CD4-positive, alpha-beta T cell treated with Interleukin-15 for 1 hour (primary cell): ENCODE measurements at places on chromosomes 5 and 9.

DNA sequence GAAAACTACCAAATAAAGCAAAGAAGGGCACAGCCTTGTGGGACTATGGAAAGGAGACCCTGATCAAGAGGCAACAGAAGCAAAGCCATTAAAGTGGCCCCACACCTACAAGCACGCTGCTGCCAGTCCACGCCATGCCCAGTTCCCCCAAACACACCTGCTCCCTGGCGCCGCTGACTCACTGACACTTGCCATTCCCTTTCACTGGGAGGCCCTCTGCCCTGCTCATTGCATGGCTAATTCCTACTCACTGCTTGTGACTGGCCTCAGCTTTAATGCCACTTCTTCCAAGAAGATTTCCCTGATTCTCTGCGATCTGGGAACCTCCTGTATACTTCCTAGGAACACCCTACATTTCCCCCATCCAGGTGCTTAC, 71.2 kb upstream of the TAF1L start:
- DNase-seq, result no peak

DNA sequence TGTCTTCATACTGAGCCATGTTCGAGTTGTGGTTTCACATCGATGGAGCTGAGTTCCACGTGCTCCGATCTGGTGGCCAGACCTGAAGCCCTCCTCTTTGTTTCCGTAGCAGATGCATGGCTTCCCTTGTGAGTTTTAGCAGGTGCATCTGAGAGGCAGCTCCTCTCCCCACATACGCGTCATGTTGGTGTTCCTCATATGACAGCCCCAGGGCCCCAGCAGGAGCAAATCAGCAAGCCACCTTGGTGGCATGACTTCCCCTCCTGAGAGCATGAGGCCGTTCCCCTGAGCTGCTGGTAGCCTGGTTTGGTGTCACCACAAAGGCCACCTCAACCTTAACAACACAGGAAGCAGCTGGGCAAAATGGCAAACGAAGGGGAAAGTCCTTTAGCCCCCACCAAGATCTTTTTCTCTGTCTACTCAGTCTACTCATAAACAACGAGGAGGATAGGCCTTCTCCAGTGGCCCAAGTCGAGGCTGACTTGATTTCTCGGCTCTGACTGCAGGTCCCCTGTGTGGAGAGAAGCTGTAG, 5.9 kb downstream of the CYFIP2 start:
- DNase-seq, result peak; percentile 97

DNA sequence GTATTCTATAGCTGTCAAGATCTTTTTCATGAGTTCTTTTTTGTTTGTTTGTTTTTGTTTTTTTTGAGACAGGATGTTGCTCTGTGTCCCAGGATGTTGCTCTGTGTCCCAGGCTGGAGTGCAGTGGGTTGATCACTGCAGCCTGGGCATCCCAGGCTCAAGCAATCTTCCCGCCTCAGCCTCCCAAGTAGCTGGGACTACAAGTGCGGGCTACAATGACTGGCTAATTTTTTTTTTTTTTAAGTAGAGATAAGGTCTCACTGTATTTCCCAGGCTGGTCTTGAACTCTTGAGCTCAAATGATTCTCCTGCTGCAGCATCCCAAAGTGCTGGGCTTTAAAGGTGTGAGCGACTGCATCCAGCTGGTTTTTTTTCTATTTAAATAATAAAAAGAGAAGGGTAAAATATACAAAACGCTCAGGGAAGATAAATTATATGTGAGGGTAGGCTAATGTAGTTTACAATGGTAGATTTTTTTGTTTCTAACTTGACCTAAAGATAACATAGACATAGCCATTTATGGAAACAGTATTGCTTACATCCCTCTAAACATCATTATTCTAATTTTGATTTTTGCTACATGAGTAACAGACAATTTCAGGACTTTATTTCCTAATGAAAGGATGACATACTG, 21.9 kb downstream of the ERBIN start:
- no peak for DNase-seq

DNA sequence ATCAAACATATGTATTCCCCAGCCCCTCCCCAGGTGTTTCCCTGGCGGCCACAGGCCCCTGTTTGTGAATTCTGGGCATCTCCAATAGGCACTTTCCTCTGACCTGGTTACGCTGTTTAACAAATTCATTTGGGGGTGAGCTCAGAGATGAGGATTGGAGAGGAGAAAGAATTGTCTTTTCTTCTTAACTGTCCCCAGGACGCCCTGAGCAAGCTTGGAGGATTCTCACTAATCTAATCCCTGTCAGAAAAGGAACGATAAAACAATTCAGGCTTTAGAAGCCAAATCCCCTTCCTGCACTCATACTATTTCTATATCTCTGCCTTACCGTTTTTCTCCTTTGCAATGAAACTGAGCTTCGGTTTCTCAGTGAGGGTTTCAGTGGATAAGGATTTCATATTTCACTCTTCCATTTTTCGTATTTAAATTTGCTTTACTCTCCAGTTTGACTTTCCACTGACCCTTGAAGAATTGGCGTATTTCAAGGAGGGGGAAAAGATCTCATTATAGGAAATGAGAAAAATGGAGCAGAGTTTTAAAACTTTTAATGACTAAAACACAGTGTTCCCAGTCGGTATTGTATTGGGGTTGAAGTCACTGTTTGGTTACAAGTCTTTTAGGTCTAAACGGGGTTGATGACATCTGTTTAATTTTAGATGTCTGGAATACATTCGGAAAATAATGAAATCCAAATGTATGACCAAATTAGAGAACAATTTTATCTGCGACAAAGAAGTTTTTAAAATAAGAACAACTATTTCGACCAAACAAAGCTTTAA, 180.1 kb downstream of the MACROH2A1 start:
- DNase-seq, result no peak

GRCh38 chr9:14538526-14538925, 154.7 kb downstream of the ZDHHC21 start:
- DNase-seq, result no peak

- DNase-seq, result no peak
These were observed 20.5 kb downstream of the EQTN start for GRCh38 chr9:27276193-27277030.

GRCh38 chr9:127785933-127786772, at the start of gene CDK9:
CDK9 (plus strand) TSS chr9:127786034; CDS start chr9:127786149, 115 bp downstream.
- DNase-seq, result peak; percentile 92

GRCh38 chr5:97224112-97224750, 41.2 kb upstream of the RIOK2 start:
- DNase-seq, result no peak

- DNase-seq, result no peak
These were observed 97.2 kb downstream of the TLE4 start for GRCh38 chr9:79668956-79669355.

DNA sequence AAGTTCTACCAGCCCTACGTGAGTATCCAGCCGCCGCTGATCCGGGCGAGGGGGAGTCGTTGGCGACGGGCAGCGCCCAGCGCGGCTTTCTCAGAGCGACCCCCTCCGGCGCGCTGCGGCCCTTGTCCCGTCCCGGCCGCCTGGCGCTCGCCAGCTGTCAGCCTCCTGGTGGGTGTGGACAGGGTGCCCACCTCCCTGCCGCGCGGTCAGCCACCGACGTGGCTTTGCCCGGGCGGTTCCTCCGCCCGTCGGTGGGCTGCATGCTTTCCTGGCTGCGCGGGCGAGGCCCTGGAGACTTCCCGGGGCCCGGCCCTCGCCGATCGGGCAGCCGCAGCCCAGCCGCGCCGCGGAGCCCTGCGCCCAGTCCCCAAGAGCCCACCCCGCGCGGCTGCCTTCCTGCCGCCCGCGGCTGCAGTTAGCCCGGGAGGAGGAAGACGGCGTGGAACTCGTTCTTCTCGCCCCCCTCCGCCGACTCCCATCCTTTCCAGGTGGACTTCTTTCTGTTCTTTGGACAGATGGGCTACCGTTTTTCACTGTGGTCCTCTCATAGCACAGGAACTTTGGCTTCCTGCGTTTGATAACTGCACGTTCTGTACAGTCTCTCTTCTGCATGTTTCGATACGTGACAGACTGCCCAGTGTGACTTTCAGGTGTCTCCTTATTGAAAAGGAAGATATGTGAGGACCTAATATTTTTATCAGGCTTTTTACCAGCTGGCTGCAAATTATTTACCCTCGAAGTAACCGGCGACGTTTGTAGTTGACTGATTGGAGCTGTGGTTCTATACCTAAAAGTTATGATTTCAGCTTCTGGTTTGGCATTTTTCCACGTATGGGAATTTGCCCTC, 577 bp downstream of the AP3S1 start:
- no peak for DNase-seq

DNA sequence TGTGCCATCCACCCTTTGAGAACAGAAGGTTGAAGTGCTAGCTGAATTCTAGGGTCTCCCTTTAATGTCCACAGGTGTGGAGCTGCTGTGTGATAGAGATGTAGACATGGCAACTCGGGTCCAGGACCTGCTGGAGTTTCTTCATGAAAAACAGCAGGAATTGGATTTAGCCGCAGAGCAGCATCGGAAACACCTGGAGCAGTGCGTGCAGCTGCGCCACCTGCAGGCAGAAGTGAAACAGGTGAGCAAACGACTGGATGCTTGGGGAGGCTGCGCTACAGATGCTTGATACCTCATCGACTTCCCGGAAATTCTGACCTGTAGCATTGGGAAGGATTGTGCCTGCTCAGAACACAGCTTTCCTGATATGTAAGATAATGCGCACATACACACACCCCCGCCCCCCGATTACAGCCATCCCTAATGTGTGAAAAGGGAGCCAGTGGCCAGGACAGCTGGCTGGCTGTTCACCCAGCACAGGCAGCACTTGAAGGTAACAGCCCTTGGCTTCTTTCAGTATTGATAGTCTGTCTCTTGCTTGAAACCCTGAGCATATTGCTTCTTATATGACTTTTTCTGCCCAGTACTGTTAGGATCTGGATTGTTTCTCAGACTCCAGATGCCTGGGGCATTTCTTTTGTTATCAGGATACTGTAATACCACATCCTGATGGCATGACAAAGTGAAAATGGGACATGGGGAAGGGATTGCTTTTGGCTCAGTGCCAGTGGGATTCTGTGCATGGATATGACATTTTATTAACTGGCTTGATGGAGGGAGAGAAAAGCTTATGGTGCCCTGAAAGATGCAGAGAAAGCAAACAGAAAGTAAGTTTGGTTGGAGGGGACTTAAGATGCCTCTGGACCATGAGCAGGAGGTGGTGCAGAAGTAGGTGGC, 216.8 kb upstream of the OTULINL start:
- DNase-seq, result no peak

- DNase-seq, result no peak
These were observed 210.1 kb downstream of the ZNF608 start for GRCh38 chr5:124536333-124536732.

DNA sequence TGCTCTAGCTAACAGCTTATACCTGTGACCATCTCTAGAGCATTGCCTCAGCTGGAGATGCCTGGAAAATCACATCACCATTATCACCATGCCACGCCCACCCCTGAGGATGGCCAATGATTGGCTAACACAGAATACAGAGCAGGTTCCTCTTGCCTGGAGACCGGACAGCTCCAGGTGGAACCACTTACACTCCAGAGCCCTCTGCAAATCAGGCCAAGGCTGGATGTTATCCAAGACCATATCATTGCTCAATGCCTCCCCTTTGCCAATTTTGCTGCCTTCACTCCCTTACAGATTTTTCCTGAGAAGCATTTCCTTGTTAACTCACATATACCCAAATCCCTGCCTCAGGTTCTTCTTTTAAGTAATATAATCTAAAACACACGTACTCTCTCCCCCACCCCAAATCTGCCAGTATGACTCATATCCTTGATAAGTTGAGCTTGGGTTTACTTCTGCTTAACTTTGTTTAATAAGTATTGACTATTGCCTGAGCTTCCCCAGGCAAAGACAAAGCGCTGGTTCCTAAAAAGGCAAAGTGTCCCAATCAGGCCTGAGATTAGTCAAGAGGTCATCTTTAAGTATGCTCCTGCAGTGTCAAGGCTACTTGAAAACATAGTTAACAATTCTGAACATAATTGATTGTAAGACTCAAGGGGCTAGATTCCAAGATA, 309.6 kb downstream of the EPB41L4A start:
- DNase-seq, result no peak

GRCh38 chr9:75657015-75657414, 233.5 kb upstream of the PCSK5 start:
- DNase-seq, result no peak

DNA sequence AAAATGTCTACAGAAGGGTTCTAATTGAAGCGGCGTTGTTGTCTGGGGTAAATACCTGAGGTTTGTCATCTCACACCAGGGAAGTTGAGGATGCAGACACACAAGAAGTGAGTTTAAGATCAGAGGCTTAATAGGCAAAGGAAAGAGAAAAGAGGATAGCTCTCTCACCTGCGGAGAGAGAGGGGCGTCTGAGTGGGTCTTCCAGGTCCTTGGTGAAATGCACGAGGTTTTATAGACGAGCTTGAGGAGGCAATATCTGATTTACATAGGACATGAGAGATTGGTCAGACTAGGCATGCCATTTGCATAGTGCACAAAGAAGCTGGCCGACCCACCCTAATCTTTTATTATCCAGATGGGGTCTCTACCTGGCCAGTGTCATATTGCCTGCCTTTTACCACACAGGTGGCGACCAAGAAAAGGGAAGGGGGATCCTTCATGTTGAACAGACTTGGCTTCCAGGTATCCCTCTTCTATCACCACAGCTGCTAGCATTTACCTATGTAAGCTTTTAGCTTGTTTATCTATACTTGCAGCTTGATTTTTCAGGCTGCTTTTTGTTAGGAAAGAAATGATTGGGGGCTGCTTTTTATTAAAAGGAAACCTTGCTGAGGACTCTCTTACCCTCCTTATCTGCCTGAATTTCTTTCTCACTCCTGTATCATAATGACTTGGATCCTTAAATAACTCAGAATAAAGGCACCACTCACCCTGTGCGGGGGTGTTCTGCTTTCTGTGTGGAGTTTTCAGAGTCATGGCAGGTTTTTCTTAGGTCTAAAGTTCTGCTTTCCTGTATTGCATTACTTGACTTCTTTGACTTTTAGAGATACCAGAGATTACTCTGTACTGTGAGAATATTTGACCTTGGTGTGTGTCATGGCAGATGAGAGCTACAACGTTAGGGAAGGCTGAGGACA, 9.4 kb upstream of the GLT6D1 start:
- DNase-seq, result no peak

DNA sequence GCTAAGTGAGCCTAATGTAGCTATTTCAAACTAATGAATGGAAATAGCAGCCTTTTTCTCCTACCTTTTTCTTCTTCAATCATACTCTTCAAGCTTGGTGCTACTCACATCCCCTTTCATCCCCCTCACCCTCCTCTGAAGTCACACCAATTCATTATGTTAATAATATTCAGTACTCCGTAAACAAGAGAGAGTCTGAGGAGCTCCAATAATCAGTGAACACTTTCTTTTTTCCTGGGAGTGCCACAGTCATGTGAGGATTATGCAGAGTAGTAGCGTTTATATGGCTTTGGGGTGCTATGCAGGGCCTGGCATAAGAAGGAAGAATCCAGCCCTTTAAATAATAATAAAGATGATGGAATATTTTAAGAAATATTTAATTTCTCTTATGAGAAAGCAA, 354.3 kb upstream of the CTNND2 start:
- DNase-seq, result no peak

DNA sequence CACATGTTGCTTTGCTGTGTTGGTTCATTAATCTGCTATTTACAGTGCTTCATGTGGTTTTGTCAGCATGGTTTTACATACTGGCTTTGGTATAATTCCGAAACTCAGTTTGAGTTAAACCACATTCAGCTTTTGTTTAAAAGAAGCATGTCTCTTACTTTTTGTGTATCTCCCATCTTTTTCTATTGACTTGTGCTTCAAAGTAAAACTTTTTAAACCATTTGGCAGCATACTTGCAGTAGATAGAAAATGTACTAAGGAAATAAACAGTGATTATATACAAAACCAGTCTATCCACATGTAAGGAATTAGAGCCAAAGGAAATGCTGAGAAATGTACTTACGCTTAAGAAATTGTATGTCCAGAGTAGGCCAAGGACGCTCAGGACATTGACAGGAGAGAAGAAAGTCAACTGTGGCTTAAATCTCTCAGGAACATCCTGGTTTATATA, 286.9 kb downstream of the ARHGEF28 start:
- no peak for DNase-seq
